Breast epithelium (tissue), 4 donors: ENCODE measurements at places on chromosomes 5 and 9.

- H3K36me3 ChIP-seq = no peaks in the 10 kb centered on the region
- no peaks in the 10 kb centered on the region for H3K27me3 ChIP-seq
- no peak for DNase-seq
- no peak overlapping the region for H3K4me3 ChIP-seq
Observed at GRCh38 chr5:149433524-149434131, 54.5 kb upstream of the IL17B start.

- DNase-seq = no peak
- no peak overlapping the region for H3K4me3 ChIP-seq
- H3K27ac ChIP-seq = no peak overlapping the region
- H3K36me3 ChIP-seq = no peaks in the 10 kb centered on the region
Observed at GRCh38 chr9:79551994-79552393, 19.8 kb upstream of the TLE4 start.

- H3K4me1 ChIP-seq = no peaks in the 10 kb centered on the region
- H3K36me3 ChIP-seq = no peaks in the 10 kb centered on the region
- no peak overlapping the region for H3K4me3 ChIP-seq
- DNase-seq = no peak
- H3K27me3 ChIP-seq = no peaks in the 10 kb centered on the region
- no peak overlapping the region for H3K27ac ChIP-seq
Observed at GRCh38 chr5:146758938-146759337, 119.6 kb downstream of the PPP2R2B start.

GRCh38 chr5:125258615-125259014 lies 512.2 kb upstream of the ZNF608 start:
- no peak for DNase-seq
- no peak overlapping the region for H3K27ac ChIP-seq
- H3K27me3 ChIP-seq = no peaks in the 10 kb centered on the region
- no peak overlapping the region for H3K4me3 ChIP-seq
- H3K4me1 ChIP-seq = no peaks in the 10 kb centered on the region

DNA sequence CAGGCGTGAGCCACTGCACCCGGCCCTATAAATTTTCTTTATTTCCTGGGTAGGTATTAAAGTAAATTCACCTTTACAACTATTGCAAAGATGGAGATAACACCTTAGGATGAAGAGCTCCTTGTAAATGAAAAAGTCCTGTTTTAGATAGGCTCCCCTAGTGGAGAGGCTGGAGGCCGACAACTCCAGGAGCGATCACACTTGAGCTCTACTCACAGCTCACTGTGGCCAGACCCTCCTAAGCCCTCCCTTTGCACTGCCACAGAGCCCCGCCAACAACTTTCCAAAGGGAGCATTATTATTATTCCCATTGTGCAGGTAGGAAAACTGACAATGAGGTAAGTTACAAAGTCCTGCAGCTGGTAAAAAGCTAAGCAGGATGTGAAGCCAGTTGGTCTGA lies 139.1 kb upstream of the ERCC6L2 start:
- no peak overlapping the region for H3K4me3 ChIP-seq
- no peaks in the 10 kb centered on the region for H3K36me3 ChIP-seq
- no peaks in the 10 kb centered on the region for H3K4me1 ChIP-seq

- no peaks in the 10 kb centered on the region for H3K4me1 ChIP-seq
- no peaks in the 10 kb centered on the region for H3K36me3 ChIP-seq
- H3K27ac ChIP-seq = no peak overlapping the region
- H3K27me3 ChIP-seq = no peaks in the 10 kb centered on the region
Observed at GRCh38 chr9:87513161-87513560, 15.5 kb downstream of the DAPK1 start.

GRCh38 chr9:1009101-1009707 lies 32.7 kb downstream of the DMRT3 start:
- H3K27ac ChIP-seq = no peak overlapping the region
- no peaks in the 10 kb centered on the region for H3K4me1 ChIP-seq
- H3K27me3 ChIP-seq = no peaks in the 10 kb centered on the region

GRCh38 chr5:32450952-32451351 lies 6.4 kb upstream of the ZFR start:
- peaks cover 7% of the 10 kb centered on the region for H3K4me1 ChIP-seq
- no peaks in the 10 kb centered on the region for H3K27me3 ChIP-seq
- no peak overlapping the region for H3K4me3 ChIP-seq
- DNase-seq = no peak
- no peaks in the 10 kb centered on the region for H3K36me3 ChIP-seq

- no peaks in the 10 kb centered on the region for H3K36me3 ChIP-seq
- H3K4me1 ChIP-seq = no peaks in the 10 kb centered on the region
- H3K27me3 ChIP-seq = no peaks in the 10 kb centered on the region
- no peak overlapping the region for H3K4me3 ChIP-seq
- no peak overlapping the region for H3K27ac ChIP-seq
Observed at GRCh38 chr5:71836559-71837112, 117.6 kb downstream of the CARTPT start.

DNA sequence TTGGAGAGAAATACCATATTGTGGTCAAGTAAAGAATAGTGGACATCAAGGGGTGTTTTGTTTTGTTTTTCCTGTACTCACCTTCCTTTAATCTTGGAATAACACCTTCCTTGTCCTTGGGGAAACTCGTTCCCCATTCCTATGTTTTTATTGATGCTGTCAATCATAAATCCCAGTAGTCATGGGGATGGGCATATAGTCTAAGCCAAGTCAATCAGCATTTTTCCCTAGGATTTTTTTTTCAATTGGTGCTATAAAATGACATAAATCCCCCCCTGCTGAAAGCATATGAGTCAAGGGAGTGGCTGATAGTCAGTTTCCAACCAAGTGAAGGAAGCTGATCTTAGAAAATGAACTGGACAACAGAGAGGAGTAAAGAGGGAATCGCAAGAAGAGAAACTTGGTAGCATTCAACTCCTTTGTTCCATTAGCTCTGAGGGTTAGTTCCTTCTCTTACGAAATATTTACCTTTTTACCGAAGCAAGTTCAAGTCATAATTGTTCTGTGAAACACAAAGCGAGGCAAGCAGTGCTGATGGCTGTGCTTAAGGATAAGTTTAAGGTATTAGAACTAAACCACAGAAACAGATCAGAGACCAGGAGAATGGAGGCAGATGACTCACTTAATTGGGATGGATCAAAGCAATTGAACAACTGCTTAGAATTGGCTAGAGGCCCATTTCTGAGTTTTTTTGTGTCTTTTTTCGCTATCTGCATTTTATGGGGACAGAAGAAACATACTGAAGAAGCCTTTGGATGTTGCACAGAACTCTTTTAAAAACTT lies 218.6 kb downstream of the SEMA6A start:
- H3K27ac ChIP-seq = no peak overlapping the region
- peaks cover 4% of the 10 kb centered on the region for H3K36me3 ChIP-seq
- DNase-seq = no peak
- no peaks in the 10 kb centered on the region for H3K27me3 ChIP-seq
- no peaks in the 10 kb centered on the region for H3K4me1 ChIP-seq
- no peak overlapping the region for H3K4me3 ChIP-seq

- H3K27me3 ChIP-seq = no peaks in the 10 kb centered on the region
- H3K4me1 ChIP-seq = no peaks in the 10 kb centered on the region
- H3K27ac ChIP-seq = no peak overlapping the region
- no peak for DNase-seq
- no peak overlapping the region for H3K4me3 ChIP-seq
Observed at GRCh38 chr5:172943283-172943841, 15.9 kb upstream of the RPL26L1 start.

DNA sequence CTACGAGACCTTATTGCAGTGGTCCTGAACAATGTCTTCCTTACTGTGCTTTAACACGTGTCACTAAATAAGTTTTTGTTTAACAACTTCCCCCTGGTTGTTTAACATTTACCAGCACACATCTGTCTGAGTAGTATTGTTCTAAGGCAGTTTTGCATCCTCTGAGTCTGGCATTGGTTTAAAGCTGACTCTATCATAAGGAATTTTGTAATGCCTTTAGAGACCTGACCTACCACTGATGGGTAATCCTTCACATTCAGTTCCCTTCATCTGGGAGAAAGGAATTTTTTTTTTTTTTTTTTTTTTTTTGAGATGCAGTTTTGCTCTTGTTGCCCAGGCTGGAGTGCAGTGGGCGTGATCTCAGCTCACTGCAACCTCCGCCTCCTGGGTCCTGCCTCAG lies 20.0 kb upstream of the PCAT7 start:
- no peak overlapping the region for H3K27ac ChIP-seq
- no peaks in the 10 kb centered on the region for H3K27me3 ChIP-seq
- H3K4me3 ChIP-seq = no peak overlapping the region
- no peak for DNase-seq
- no peaks in the 10 kb centered on the region for H3K4me1 ChIP-seq
- H3K36me3 ChIP-seq = no peaks in the 10 kb centered on the region

GRCh38 chr5:139040081-139040480 lies 158.1 kb downstream of the SIL1 start:
- no peaks in the 10 kb centered on the region for H3K4me1 ChIP-seq
- no peak for DNase-seq
- H3K36me3 ChIP-seq = no peaks in the 10 kb centered on the region

- no peaks in the 10 kb centered on the region for H3K27me3 ChIP-seq
- no peak for DNase-seq
- H3K27ac ChIP-seq = no peak overlapping the region
Observed at GRCh38 chr5:126301056-126301455, 122.2 kb upstream of the GRAMD2B start.

DNA sequence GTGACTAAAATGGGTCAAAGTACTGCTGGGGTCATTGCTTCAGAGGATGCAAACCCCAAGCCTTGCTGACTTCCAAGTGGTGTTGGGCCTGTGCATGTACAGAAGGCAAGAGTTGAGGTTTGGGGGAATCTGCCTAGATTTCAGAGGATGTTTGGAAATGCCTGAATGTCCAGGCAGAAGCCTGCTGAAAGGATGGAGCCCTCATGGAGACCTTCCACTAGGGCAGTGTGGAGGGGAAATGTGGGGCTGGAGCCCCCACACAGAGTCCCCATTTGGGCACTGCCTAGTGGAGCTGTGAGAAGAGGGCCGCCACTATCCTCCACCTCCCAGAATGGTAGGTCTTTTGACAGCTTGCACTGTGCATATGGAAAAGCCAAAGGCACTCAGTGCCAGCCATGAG lies 377.7 kb upstream of the TRPC7 start:
- H3K4me1 ChIP-seq = no peaks in the 10 kb centered on the region
- DNase-seq = no peak
- H3K36me3 ChIP-seq = no peaks in the 10 kb centered on the region
- H3K4me3 ChIP-seq = no peak overlapping the region
- H3K27ac ChIP-seq = no peak overlapping the region

DNA sequence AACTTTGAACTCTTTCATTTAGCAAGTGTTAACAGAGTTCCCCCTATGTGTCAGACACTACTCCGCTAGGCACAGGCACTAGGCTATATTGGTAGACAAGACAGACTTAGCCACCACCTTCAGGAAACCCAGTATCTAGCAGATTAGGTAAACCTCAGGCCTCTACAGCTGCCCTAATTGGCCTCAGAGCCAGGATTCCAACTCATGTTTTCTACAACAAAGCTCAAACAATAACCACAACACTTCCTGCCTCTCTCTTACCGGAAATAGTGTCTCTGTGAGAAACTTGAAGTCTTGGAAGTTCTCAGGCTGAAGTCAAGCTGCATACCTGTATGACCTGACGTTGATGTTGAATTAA lies 116.6 kb upstream of the SLC44A1 start:
- no peaks in the 10 kb centered on the region for H3K4me1 ChIP-seq
- H3K27ac ChIP-seq = no peak overlapping the region
- H3K36me3 ChIP-seq = no peaks in the 10 kb centered on the region
- no peak for DNase-seq

DNA sequence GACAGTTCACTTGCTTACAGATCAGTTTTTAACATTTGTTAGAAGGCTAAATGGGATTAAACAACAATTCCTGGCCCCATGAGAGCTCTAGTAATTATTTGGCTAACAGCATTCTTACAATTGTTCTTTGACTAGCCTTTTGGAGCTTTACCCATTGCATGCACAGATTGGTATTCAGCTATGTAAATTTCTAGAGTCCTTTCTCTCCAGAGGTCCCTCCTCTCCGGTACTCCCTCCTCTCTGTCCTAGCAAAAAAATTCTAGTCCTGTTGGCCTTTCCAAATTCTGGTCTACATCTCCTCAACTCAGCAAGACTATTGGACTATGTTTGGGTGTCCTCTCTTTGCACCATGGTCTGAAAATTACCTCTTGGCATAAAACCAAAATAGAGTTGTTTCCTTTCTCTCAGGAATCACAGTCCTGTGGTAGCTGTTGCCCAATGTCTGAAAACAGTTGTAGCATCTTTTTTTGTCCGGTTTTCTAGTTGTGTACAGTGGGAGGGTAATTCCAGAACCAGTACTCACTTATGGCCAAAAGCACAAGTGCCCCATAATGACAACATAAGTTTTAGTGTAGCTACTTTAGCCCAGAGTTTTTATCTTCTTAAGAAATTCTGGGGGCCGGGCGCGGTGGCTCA lies 18.1 kb downstream of the SAR1B start:
- H3K27ac ChIP-seq = no peak overlapping the region
- no peak for DNase-seq
- H3K36me3 ChIP-seq = peaks cover 5% of the 10 kb centered on the region
- no peaks in the 10 kb centered on the region for H3K4me1 ChIP-seq

GRCh38 chr9:6184749-6185645 lies 30.6 kb upstream of the IL33 start:
- no peaks in the 10 kb centered on the region for H3K36me3 ChIP-seq
- no peak overlapping the region for H3K27ac ChIP-seq
- H3K4me3 ChIP-seq = no peak overlapping the region
- no peak for DNase-seq
- H3K4me1 ChIP-seq = no peaks in the 10 kb centered on the region

- H3K27me3 ChIP-seq = no peaks in the 10 kb centered on the region
- no peaks in the 10 kb centered on the region for H3K36me3 ChIP-seq
- H3K27ac ChIP-seq = peak overlapping the region; percentile 76
- no peaks in the 10 kb centered on the region for H3K4me1 ChIP-seq
- DNase-seq = no peak
Observed at GRCh38 chr5:59542851-59543820, 350.4 kb downstream of the PDE4D start.

GRCh38 chr5:176941951-176942350 lies 42.8 kb upstream of the HK3 start:
- no peak overlapping the region for H3K27ac ChIP-seq
- no peaks in the 10 kb centered on the region for H3K27me3 ChIP-seq
- no peak overlapping the region for H3K4me3 ChIP-seq
- DNase-seq = no peak
- H3K36me3 ChIP-seq = peaks cover 4% of the 10 kb centered on the region

GRCh38 chr9:117696154-117696553 lies 8.0 kb upstream of the TLR4 start:
- no peak overlapping the region for H3K4me3 ChIP-seq
- H3K4me1 ChIP-seq = no peaks in the 10 kb centered on the region
- no peaks in the 10 kb centered on the region for H3K36me3 ChIP-seq
- no peak for DNase-seq

DNA sequence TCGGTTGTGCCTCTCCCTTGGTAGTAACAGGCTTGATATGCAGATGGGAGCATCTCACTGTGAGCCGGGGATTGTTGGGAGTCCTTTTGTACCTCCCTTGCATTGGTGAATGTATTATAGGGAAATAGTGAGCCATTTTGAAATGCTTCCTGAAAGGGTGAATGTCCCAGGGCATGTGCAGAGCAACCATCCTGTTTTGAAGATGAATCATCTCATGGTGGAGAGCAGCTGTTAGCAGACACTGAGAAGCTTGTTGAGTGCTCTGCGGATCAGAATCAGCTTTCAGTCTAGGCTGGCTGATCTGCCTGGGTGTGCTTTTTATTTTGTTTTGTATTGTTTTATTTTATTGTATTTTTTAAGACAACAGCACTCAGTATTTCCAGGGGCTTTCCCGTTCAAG lies 29.7 kb downstream of the SLC36A1 start:
- H3K36me3 ChIP-seq = no peaks in the 10 kb centered on the region
- no peak overlapping the region for H3K27ac ChIP-seq
- H3K4me1 ChIP-seq = no peaks in the 10 kb centered on the region

GRCh38 chr5:77339337-77339890 lies 128.9 kb downstream of the PDE8B start:
- no peaks in the 10 kb centered on the region for H3K27me3 ChIP-seq
- no peak overlapping the region for H3K27ac ChIP-seq
- DNase-seq = no peak
- no peak overlapping the region for H3K4me3 ChIP-seq
